ENCODE measurements at places on chromosomes 2 and 18.

GRCh38 chr2:178263159-178263860, 69.0 kb downstream of the OSBPL6 start:
- DNase-seq, result no peak

- DNase-seq, result no peak
These were observed 608 bp downstream of the PHOSPHO2 start for GRCh38 chr2:169694894-169695260.

- no peak for DNase-seq
These were observed 266.7 kb upstream of the HDAC4 start for GRCh38 chr2:239667431-239667985.

DNA sequence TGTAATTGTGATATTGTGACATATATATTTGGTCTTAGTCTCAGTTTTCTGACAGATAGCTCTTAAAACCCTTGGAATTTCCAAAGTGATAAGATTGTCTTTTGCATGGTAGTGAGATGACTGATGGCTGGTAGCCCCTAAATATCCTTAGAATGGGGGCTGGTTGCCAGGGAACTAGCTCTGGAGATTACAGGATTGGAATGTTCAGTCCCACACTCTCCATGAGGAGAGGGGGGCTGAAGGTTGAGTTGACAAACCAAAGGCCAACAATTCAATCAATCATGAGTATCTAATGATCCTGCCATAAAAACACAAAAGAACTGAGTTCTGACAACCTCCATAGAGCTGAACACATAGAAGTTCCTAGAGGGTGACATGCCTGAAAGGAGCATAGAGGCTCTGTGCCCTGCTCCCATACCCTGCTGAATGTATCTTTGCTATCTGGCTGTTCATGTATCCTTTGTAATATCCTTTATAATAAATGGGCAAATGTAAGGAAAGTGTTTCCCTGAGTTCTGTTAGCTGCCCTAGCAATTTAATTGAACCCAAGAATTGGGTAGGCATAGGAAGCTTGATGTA, 1680.3 kb upstream of the PIK3C3 start:
- DNase-seq, result no peak

- DNase-seq, result no peak
These were observed 9.2 kb upstream of the HK2 start for GRCh38 chr2:74824679-74825078.

Measured in NAMALWA (cell line).